ENCODE measurements at places on chromosomes 4 and X.

- no peak for DNase-seq
Observed at GRCh38 chr4:169438057-169438480, 167.3 kb upstream of the SH3RF1 start.

DNA sequence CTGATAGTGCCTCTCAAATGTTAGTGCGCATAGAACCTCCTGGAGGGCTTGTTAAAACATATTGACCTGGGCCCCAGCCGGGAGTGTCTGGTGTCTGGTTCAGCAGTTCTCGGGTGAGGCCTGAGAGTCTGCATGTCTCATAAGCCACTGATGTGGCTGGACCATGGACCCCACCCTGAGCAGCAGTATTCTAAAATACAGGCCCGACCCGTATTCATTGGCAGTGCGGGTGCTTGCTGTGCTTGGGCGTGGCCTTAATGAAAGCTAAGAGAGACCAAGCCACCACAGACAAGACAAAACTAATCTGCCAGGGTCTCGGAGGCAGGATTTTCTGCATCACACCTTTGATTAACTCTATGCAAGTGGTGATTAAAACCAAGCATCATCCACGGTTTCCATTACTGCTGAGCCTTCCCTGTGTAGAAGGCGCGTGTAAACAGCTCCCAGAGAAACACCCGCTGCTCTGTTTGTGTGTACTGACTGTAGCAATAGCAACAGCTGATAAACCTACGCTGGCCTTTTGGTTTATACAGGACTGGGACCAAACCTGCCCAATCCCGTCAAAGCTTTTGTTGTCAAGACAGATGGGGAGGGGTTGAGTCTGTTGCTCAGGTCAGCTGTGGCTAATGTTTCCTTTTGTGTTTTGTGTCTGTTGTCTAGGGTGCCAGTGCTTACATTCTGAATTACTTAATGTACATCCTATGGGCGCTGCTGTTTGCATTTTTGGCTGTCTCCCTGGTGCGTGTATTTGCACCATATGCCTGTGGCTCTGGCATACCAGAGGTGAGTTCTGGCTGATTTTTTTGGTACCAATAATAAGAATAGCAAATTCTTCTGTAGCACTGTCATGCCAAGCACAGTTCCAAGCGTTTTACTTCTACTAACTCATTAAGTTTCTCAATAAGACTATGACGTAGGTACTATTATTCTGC is 40.8 kb downstream of the CLCN4 start:
- DNase-seq = peak; percentile 43

DNA sequence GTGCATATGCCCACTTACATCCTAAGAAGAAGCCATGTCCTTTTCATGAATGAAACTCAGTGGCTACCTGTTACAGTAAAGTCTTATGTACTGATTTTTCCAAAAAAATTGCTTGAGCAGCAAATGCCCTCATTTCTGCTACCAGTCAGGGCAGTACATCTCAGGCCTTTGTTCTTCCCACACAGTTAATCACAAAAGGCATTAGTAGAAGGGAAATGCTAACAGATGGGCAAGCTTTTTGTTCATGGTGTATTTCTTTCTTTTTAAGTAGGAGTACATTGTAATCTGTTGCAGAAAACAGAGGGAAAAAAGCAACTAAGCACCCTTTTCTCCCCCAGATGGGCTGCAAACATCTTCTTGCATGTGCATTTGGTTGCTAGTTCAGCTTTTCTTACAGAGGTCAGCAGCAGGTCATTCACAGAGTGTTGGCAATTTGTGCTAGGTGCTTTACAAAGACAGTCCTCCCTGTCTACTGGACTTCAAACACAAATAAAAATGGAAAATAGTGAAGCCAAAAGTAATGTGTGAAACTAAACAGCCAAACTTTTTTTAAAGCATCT is 373.4 kb downstream of the PRDM5 start:
- DNase-seq = peak; percentile 41

DNA sequence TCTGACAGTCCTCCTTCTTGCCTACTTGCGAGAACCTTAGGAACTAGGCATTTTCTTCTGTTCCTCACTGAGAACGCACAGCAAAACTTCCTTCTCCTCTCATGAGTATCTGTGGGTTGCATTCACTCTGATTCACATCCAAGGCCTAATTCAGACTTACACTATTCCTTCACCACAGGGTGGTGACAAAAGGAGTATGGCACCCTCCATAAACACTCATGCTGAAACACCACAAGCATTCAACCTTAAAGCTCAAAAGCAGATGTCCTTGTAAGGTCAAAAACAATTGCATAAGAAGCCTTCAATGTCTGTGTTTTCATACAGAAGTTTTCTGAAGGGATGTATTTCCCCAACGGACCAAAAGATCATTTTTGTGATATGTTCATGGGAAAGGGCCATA is 147.3 kb downstream of the CORIN start:
- DNase-seq = no peak

DNA sequence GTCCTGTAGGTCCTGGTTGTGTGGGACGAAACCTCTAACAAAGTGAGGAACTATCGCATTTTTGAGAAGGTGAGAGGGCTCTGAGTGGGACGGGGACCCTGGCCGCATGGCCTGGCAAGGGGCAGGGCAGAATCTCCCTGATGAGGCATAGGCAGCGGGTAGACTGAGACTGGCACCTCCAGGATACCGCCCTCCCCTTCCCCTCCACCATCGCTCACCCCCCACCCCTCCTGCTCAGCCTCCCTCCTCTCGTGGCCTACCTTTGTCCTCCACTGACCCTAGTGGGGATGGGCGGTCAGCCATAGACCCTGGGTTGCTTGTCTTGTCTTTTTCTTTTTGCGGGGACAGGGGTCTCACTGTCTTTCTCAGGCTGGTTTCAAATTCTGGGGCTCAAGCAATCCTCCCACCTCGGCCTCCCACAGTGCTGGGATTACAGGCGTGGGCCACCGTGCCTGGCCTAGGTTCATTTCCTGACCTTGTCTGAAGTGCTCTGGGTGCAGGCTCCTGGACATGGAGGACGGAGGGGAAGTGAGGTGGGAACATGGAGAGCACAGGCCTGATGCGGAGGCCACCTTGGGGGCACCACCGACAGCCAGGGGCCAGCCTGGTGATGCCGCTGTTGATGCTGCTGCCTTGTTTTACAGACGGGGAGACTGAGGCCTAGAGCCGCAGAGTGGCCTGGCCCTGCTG is 10.5 kb upstream of the ADD1 start:
- DNase-seq = no peak

GRCh38 chr4:8785656-8786142 is 85.9 kb downstream of the HMX1 start:
- DNase-seq = no peak

DNA sequence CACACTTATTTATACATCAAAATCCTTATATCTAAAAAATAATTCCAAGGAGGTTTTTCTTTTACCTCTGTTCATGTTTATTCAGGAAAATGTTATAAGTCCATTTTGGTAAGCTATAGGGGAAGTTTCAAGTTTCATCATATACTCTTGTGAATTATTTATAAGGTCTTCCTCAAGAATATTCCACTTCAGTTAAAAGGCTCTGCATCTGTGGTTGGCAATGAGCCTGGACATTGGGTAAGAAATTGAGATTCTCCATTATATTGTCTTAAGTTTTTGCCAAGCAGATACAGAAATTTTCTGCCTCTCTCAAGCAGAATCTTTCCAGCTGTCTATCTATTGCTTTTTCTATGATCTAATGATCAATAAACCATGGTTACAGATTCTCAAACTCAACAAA is 641.9 kb downstream of the NLGN4X start:
- no peak for DNase-seq

Data from retina (tissue), 1 donor.